ENCODE measurements at places on chromosomes 1 and 21.

GRCh38 chr1:71167505-71167904 lies 86.7 kb upstream of the ZRANB2 start:
- no peaks in the 10 kb centered on the region for H3K4me1 ChIP-seq
- no peaks in the 10 kb centered on the region for H3K27me3 ChIP-seq
- no peaks in the 10 kb centered on the region for H3K36me3 ChIP-seq
- DNase-seq, result no peak
- H3K27ac ChIP-seq, result no peak overlapping the region

- no peaks in the 10 kb centered on the region for H3K36me3 ChIP-seq
- no peak overlapping the region for H3K4me3 ChIP-seq
- H3K27ac ChIP-seq, result no peak overlapping the region
- H3K4me1 ChIP-seq, result no peaks in the 10 kb centered on the region
Measured at GRCh38 chr1:164982545-164982944, 374.0 kb downstream of the LMX1A start.

GRCh38 chr1:199978408-199978940 lies 49.0 kb upstream of the NR5A2 start:
- H3K36me3 ChIP-seq, result no peaks in the 10 kb centered on the region
- no peaks in the 10 kb centered on the region for H3K4me1 ChIP-seq
- no peak for DNase-seq
- H3K27ac ChIP-seq, result no peak overlapping the region
- no peaks in the 10 kb centered on the region for H3K27me3 ChIP-seq
- H3K4me3 ChIP-seq, result no peak overlapping the region

GRCh38 chr1:80244372-80244771 lies 1237.8 kb upstream of the ADGRL4 start:
- no peaks in the 10 kb centered on the region for H3K4me1 ChIP-seq
- H3K27me3 ChIP-seq, result no peaks in the 10 kb centered on the region
- no peaks in the 10 kb centered on the region for H3K36me3 ChIP-seq
- no peak overlapping the region for H3K4me3 ChIP-seq
- H3K27ac ChIP-seq, result no peak overlapping the region

- no peaks in the 10 kb centered on the region for H3K27me3 ChIP-seq
- H3K4me3 ChIP-seq, result no peak overlapping the region
Measured at GRCh38 chr1:109269981-109270622, 12.8 kb downstream of the PSRC1 start.

- H3K4me1 ChIP-seq, result no peaks in the 10 kb centered on the region
- no peak overlapping the region for H3K27ac ChIP-seq
- no peaks in the 10 kb centered on the region for H3K27me3 ChIP-seq
- no peak for DNase-seq
- H3K4me3 ChIP-seq, result no peak overlapping the region
Measured at GRCh38 chr1:236895665-236896387, 100.7 kb downstream of the MTR start.

GRCh38 chr1:147496571-147497210 lies 44.6 kb upstream of the BCL9 start:
- H3K36me3 ChIP-seq, result no peaks in the 10 kb centered on the region
- H3K27me3 ChIP-seq, result no peaks in the 10 kb centered on the region
- H3K27ac ChIP-seq, result peak overlapping the region; percentile 41
- H3K4me3 ChIP-seq, result no peak overlapping the region
- H3K4me1 ChIP-seq, result no peaks in the 10 kb centered on the region
- no peak for DNase-seq

DNA sequence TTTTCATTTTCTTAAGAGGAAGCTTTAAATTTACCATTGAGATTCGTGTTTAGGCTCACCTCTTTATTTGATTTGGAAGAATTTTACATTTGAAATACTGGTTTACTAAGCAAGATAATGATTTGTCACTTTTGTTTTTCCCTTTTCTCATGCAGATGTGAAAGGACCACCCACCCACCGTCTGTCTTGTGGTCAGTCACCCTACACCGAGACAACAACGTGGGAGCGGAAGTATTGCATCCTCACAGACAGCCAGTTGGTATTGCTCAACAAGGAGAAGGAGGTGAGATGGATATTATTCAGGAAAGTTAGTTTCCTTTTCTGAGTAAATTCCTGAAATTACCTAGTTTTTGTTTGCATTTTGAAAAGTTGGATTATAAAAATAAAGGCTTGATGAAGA lies 189.5 kb downstream of the RASAL2 start:
- peaks cover 4% of the 10 kb centered on the region for H3K36me3 ChIP-seq
- no peaks in the 10 kb centered on the region for H3K27me3 ChIP-seq
- no peaks in the 10 kb centered on the region for H3K4me1 ChIP-seq
- DNase-seq, result no peak
- H3K4me3 ChIP-seq, result no peak overlapping the region

- no peaks in the 10 kb centered on the region for H3K27me3 ChIP-seq
- no peak overlapping the region for H3K27ac ChIP-seq
- DNase-seq, result no peak
- H3K36me3 ChIP-seq, result peaks cover 12% of the 10 kb centered on the region
Measured at GRCh38 chr1:15426492-15427279, 11.6 kb upstream of the CTRC start.

- no peaks in the 10 kb centered on the region for H3K27me3 ChIP-seq
- H3K27ac ChIP-seq, result peak overlapping the region; percentile 15
- peaks cover 13% of the 10 kb centered on the region for H3K4me1 ChIP-seq
- H3K4me3 ChIP-seq, result no peak overlapping the region
- DNase-seq, result no peak
Measured at GRCh38 chr1:85428471-85429089, 36.4 kb downstream of the DDAH1 start.

GRCh38 chr1:15452866-15453571 lies 3.5 kb upstream of the CELA2A start:
- no peaks in the 10 kb centered on the region for H3K36me3 ChIP-seq
- H3K4me1 ChIP-seq, result no peaks in the 10 kb centered on the region
- no peak overlapping the region for H3K27ac ChIP-seq
- no peaks in the 10 kb centered on the region for H3K27me3 ChIP-seq

DNA sequence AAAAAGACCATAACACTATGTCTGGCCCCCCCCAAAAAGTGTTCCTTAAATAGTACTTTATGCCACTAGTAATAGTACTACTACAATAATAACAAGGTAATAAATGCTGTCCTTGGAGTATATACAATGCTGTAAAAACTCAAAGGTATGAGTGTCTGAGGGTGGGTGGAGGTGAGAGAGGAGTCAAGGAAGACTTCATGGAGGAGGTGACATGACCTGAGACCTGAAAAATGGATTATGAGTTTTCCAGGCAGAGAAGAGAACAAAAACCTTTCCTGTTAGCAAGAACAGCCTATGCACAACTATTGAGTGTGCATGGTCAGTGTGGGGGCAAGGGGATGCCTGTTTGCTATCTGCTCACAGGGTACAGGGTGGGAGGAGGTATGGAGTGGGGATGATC lies 290.2 kb upstream of the USP24 start:
- H3K27me3 ChIP-seq, result no peaks in the 10 kb centered on the region
- no peaks in the 10 kb centered on the region for H3K36me3 ChIP-seq
- no peak for DNase-seq

DNA sequence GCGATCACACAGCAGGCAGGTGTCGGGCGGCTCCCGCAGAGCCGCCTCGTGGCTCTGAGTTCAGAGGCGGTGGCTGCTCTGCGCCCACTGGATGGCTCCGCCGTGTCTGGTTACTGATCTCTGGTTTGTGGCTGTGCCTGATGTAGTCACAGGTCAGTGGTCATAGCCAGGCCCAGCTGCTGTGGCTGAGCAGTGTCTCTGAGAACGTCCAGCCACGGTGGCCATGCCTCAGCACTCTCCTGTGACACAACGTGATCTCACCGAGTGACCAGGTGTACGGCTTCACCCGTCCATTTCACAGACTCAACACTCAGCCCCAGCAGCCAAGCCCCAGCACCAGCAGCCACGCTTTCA lies 61.2 kb downstream of the KCNN3 start:
- no peak overlapping the region for H3K4me3 ChIP-seq
- H3K4me1 ChIP-seq, result no peaks in the 10 kb centered on the region
- no peak for DNase-seq
- no peaks in the 10 kb centered on the region for H3K36me3 ChIP-seq

DNA sequence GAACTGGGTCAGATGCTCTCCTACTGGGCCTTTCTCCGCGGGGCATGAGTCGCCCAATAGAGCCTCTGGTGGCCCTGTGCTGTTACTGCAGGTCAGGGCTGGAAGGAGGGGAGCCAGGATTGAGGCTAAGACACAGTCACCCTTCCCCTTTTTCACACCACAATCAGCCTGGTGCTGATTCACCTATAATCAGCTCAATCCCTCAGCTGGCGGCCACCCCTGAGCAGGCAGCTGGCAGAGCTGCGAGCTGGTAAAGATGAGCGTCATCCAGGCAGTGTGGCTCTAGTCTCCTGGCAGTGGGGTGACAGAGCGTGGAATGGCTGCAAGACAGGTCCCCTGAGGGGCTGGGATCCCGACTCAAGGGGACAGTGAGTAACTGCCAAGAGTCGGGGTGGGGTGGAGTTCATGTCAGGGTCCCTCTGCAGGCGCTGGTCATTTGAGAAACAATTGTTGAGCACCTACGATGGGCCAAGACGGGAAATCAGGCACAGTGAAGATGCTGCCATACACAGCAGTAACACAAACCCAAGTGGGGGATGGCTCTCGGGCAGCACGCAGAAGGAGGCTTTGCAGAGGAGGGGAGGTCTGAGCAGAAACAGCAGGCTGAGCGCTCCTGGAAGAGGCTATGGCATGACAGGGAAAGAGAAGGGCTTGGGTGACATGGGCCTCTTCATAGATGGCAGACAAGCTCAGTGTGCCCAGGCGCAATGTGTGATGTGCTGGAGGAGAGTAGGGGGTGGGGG lies 21.8 kb downstream of the ATF3 start:
- no peak overlapping the region for H3K4me3 ChIP-seq
- DNase-seq, result peak; percentile 31
- H3K4me1 ChIP-seq, result no peaks in the 10 kb centered on the region
- no peak overlapping the region for H3K27ac ChIP-seq
- no peaks in the 10 kb centered on the region for H3K36me3 ChIP-seq

DNA sequence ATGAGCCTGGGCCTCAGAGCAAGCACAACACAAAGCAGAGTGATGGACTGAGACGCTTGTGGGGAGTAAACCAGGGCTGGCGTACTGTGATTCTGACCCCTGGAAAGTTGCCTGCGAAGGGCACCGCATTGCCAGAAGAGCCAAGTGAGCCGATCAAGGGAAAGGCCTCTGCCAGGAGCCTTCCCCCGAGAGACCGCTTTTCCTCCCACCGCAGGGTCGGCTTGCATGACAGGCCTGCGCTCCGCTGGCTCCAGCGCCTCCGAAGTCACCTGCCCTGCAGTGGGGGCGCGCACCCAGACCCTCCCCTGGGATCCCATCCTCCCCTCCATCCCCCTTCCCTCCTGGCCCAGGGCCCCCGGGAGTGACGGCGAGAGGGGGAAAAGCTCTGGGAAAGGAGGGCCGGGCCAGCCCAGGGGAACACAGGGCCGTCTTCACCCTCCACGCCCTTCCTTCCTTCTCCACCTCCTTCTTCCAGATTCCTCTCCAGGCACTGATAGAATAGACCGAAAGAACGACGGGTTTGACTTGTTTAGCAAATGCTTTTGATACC lies 165.0 kb downstream of the TRIM33 start:
- H3K4me1 ChIP-seq, result peaks cover 6% of the 10 kb centered on the region
- H3K27me3 ChIP-seq, result no peaks in the 10 kb centered on the region
- peak overlapping the region; percentile 88 for H3K27ac ChIP-seq

- DNase-seq, result no peak
- H3K4me1 ChIP-seq, result no peaks in the 10 kb centered on the region
- no peaks in the 10 kb centered on the region for H3K27me3 ChIP-seq
- H3K4me3 ChIP-seq, result peak overlapping the region; percentile 81
- H3K36me3 ChIP-seq, result no peaks in the 10 kb centered on the region
- peak overlapping the region; percentile 95 for H3K27ac ChIP-seq
Measured at GRCh38 chr1:200670242-200671118, 773 bp upstream of the DDX59 start.

DNA sequence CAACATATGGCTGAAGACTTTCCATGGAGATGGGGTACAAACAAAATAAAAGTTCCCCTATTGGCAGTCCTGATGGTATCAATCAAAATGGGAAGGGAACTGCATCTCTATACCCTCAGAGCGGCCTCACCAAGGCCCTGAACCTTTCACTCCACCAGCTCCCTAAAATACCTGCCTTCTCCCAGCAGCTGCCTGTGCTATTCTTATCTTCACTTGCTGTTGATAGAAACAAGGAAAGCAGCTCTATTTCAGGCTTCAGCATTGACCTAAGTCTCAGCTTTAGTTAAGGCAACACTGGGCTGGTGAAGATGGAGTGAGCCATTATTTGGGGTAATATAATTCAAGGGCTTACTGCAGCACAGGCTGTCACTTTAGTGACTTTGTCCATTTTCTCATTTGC lies 21.7 kb upstream of the PIGC start:
- no peak overlapping the region for H3K4me3 ChIP-seq
- H3K4me1 ChIP-seq, result no peaks in the 10 kb centered on the region
- H3K27me3 ChIP-seq, result no peaks in the 10 kb centered on the region
- H3K36me3 ChIP-seq, result no peaks in the 10 kb centered on the region
- no peak overlapping the region for H3K27ac ChIP-seq

GRCh38 chr1:116920211-116920610 lies 10.5 kb downstream of the PTGFRN start:
- no peak overlapping the region for H3K27ac ChIP-seq
- H3K27me3 ChIP-seq, result no peaks in the 10 kb centered on the region
- H3K36me3 ChIP-seq, result no peaks in the 10 kb centered on the region
- H3K4me1 ChIP-seq, result peaks cover 2% of the 10 kb centered on the region

DNA sequence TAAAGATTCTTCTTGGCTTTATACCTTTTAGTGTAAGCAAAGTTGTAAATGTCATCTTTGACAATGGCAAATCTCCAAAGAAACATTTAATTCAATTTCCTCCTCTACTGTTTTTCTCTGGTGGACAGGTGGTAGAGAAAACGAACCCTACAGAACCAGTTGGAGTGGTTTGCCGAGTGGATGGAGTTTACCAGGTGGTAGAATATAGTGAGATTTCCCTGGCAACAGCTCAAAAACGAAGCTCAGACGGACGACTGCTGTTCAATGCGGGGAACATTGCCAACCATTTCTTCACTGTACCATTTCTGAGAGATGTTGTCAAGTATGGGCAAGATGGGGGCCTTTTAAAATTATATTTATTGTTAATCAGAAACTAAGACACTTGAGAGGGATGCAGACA lies 25.8 kb downstream of the UAP1 start:
- H3K4me1 ChIP-seq, result no peaks in the 10 kb centered on the region
- peaks cover 75% of the 10 kb centered on the region for H3K36me3 ChIP-seq
- H3K4me3 ChIP-seq, result no peak overlapping the region
- H3K27me3 ChIP-seq, result no peaks in the 10 kb centered on the region
- no peak for DNase-seq

GRCh38 chr1:46820560-46821060 lies 21.8 kb downstream of the CYP4B1 start:
- no peaks in the 10 kb centered on the region for H3K27me3 ChIP-seq
- no peak for DNase-seq
- H3K4me3 ChIP-seq, result no peak overlapping the region
- no peaks in the 10 kb centered on the region for H3K4me1 ChIP-seq

- no peaks in the 10 kb centered on the region for H3K36me3 ChIP-seq
- no peak for DNase-seq
- no peaks in the 10 kb centered on the region for H3K27me3 ChIP-seq
- H3K4me3 ChIP-seq, result no peak overlapping the region
Measured at GRCh38 chr1:94796266-94796665, 23.9 kb upstream of the SLC44A3 start.
